NCI-H2227 treated with DMSO at 0.1 percent for 48 hours (cell line): ENCODE measurements at places on chromosomes 7 and 10.
A peak's percentile ranks its signal among the peaks of the same experiment; 100 is the strongest.

DNA sequence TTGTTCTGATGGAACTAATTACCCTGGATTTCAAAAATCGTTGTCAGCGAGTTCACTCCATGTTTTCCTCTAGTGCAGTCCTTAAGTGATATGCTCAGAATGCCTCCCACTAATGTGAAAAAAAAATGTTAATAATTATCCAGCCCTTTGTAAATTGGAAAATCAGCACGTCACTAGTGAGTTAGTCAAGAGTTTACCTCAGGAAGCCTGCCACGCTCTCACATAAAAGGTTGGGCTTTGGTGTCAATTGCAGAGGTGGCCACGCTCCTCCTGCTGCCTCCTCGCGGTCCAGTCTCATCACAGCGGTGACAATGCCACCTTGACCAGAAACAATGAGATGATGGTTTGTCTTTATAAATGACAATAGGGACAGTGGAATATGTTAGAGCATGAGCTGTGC is 22.5 kb downstream of the UPP1 start:
- no peak for DNase-seq

DNA sequence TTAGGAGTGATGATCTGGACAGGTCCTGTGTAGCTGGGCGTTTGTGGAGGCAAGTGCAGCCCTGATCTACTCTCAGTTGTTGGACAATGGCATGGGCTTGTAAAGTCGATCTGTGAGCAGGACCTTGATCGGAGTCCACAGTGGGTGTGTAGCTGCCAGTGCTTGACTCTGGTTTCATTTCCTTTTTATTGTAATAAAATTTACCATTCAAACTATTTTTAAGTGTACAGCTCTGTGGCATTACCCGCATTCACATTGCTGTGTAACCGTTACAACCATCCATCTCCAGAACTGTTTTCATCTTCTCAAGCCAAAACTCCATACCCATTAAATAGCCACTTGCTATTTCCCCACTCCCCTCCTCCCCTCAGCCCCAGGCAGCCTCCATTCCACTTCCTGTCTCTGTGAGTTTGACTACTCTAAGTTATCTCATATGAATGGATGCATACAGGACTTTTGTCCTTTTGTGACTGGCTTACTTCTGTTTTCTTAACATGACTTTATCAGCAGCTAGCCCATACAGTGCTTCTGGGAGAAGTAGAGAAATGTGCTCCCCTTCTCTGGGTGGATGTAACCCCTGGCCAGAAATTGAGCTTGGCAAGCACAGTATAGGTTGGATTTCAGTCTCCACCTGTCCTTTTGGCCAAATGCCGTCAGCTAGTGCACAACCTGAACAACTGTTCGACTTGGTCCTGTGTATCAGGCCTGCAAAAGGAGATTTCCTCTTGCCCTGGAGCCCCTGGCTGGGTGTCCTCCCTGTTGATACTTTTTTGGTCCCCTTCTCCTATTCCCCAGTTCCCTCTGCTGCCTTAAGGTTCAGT is 180.0 kb downstream of the LRMDA start:
- DNase-seq: no peak

DNA sequence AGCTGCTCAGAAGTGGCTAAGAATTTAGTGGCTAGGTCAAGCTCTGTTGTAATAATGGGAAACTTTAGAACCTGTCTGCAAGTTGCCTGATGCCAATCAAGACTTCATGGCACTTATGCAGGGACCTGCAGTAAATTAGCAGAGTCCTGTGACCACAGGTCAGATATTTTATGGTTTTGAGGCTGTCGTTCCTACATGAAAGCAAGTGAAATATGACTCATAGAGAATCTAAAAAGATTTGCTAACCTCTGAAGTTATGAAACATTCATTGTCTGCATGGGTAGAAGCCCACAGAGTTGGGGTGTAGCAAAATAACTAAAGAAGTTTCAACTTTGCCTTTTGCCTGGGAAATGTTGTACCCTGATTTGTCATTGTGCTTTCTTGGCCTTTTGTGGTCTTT is 32.3 kb downstream of the SLC39A12 start:
- no peak for DNase-seq

DNA sequence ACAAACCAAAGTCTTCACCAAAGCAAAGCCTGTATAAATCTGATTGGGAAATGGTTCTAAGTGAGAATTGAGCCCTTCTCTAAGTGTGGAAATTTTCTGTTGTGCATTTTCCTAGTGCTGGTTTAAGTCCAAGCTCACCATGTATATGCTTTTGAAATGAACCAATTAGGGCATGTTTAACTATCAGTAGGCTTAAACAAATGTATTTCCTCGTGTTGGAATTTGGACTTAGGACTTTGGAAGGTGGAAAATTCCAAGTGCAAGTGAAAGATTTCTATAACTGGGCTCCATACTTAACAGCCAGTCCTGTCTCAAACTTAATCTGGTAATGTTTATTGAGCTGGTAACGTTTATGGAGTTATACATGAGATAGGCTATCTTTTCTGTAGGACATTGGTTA is 28.5 kb downstream of the CCNY start:
- no peak for DNase-seq

DNA sequence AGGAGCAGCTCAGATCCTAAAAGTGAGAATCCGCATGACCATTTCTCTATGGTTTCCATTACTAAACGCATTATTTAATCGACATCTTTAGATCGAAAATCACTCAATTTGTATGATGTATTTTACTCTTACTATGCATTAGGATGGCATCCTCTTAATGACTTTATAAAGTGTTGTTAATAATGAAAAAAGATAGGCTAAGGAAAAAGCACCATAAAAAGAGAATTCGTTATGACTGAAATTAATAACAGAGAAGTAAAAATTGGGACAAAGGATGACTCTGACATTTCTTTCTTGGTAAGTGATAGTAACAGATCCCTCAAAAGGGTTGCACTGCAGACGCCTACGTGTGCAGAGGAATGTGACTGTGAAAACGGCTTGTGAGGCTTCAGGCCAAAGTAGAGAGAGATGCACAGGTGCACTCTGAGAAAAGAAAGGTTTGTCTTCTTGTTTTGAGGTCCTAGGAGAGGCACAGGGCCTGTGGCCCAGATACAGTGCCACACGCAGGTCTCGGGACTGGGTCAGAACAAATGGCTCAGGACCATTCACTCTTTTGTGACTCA is 23.0 kb upstream of the RBM33 start:
- DNase-seq: no peak

DNA sequence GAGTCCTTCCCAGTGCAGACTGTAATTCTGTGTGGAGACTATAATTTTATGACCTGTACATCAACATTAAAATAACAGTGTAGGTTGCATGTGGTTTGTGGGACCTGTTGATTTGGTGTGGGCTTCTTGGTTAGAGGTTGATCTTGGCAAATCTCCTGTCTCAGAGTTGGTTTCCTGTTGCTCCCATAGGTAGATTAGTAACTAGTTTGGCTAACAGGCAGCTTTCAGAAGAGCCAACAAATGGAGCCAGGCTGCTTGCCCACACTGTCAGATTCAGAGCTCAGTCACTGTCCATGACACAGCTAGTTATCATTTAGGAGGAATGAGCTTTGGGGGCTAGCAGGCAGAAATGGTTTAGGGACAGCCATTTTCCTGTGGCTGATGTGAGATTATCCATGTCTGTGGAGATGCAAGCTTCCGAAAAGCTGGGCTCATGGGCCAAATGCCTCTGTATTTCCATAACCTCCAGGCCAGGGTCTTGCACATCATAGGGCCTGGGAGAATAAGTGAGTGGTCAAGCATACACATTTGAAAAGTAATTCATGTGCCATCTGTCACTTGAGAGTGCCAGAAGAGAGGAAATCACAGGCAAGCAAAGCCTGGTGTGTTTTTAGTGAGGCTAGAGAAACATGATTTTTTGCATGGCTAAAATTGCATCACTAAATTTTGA is 33.4 kb downstream of the CCM2 start:
- peak; percentile 3 for DNase-seq

DNA sequence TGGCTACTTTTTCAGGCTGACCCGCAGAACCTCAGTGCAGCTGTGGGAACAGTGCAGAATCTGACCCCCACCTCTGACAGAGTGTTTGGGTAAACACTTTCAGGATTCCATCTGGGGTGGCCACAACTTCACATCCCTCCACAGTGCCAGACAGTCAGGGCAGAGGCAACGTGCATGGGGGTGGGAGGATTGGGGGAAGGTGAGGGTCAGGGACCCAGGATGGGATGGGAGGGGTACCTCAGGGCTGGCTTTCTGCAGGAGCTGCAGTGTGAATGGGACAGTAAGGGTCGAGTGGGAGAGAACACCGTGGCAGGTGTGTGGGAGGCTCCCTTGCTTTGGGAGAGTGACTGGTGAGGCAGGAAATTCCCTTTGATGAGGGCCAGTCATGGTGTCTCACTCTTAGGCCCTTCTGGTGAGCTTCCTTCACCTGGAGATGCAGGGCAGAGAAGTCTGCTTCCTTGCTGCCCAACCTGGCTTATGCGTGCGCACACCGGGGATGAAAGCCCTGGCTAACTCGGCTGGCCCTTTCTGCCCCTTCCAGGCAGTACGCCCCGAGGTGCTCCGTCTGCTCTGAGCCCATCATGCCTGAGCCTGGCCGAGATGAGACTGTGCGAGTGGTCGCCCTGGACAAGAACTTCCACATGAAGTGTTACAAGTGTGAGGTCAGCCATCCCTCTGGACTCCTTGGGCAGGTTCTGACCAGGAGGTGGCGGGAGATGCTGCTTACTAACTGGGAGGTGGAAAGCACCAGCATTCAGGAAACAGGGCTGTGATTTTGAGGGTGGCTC is 8.4 kb downstream of the ZYX start:
- DNase-seq: no peak

DNA sequence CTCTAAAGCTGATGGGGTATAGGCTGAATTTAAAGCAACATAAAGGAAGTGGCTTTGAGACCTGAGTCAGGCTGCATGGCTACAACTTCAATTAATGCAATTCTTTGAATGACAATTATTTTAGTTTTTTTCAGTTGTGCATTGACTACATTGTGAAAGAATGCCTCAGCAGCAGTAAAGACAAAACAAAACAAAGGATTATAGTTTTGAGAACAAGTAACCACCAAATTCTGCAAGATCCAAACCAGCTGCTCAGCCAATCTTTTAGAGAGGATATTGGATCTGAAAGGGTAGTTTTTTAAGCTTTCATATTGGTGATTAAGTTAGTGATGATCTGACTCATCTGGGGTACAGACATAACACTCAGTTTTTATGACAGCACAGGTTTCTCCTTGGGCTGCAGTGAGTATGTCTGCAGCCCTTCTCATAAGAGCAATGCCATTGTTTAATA is 40.6 kb upstream of the ABCA13 start:
- no peak for DNase-seq

- no peak for DNase-seq
Observed at GRCh38 chr7:148456351-148456750, 134.2 kb upstream of the C7orf33 start.

- no peak for DNase-seq
Observed at GRCh38 chr7:116711790-116712189, 39.8 kb downstream of the MET start.

DNA sequence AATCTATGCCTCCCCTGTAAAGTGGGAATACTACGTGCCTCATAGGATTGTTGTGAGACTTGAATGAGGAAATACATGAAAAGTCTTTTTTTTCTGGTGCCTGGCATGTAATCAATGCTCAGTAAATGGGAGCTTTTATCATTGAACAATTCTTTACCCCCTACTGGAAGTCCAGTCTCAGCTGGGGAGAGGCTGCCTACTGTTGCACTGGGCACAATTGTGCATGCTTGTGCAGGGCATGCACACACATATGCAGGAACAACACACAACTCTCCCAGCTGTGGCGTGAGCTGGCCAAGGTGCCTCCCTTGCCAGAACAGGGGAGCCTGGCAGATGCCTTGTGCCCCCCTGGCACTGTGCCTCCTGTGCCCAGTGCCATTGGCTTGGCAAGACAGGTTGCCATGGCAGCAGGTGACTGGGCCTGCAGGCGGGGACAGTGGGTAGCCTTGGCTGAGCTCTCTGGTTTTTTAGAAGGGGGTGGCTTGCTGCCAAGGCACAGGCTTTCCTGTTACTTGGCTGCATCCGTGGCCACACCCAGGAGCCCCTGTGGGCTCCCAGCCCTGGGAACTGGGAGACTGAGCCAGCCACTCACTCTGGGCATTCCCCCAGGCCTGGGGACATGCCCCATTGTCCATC is 16.1 kb upstream of the PALD1 start:
- DNase-seq: no peak

DNA sequence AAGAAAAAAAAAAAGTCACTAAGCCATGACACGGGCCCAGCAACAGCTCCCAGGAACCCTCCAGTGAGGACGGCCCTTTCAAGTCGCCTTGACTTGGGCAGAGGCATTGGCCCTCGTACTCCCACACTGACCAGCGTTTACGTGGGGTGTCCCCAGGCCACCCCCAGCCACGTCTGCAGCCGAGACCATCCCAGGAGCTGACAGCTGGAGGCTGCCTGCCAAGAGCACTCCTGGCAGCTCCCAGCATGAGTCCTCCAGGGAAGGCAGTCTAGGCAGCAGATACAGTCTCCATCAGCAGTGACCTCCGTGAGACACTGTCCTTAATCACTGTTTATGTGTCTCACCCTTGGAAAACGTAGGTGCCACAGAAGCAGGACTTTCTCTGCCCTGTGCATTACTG is 86.5 kb downstream of the PROSER2 start:
- DNase-seq: no peak

- no peak for DNase-seq
Observed at GRCh38 chr7:78011642-78012041, 213.1 kb downstream of the PHTF2 start.

GRCh38 chr10:28241741-28242399 is 61.0 kb downstream of the MPP7 start:
- peak; percentile 23 for DNase-seq

GRCh38 chr7:123265853-123266252 is 66.1 kb upstream of the SLC13A1 start:
- no peak for DNase-seq

- DNase-seq: no peak
Observed at GRCh38 chr10:59688921-59689351, 20.7 kb downstream of the SLC16A9 start.

- DNase-seq: peak; percentile 72
Observed at GRCh38 chr10:76547352-76547972, 1090.1 kb downstream of the KCNMA1 start.

DNA sequence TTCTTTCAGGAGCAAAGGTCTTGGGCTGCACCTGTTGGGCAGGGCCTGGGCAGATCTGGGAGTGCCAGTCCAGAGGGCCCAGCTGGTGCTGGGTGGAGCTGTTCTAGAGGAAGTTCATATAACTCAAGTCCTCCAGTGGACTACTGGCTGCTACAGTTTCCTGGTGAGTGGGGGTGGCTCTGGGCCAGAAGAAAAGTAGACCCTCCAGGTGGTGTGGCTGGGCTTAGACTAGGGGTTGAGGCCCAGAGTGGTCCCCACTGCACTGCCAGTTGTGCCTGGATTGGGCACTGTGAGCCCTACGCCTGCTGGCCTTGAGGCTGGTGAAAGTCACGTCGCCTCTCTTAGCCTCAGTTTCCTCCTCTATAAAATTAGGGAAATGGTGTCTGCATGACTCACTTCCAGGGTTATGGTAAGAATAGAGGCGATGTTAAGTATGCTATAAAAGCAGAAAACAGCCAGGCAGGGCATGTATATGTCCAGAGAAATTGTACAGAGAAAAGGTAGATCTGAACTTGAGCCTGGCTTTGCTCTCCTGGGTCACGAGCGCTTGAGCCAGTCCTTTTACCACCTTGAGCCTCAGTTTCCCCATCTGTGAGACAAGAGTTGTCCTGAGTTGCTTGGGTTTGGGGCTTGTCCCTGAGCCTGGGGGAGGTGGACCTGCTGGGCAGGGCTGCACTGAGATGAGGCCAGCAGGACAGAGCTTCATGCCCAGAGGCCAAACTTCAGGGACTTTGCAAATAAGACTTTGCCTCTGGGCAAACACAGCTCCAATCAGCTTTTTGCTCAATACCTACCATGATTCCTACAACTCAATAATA is 3.8 kb upstream of the CLDN3 start:
- no peak for DNase-seq

GRCh38 chr7:27048438-27048837 is 47.4 kb downstream of the HOXA1 start:
- no peak for DNase-seq

- no peak for DNase-seq
Observed at GRCh38 chr7:44131173-44132029, 8.1 kb upstream of the POLD2 start.
